ENCODE measurements at places on chromosomes 12 and 14.

- no peak for DNase-seq
Observed at GRCh38 chr14:80077262-80077661, 134.0 kb downstream of the DIO2 start.

DNA sequence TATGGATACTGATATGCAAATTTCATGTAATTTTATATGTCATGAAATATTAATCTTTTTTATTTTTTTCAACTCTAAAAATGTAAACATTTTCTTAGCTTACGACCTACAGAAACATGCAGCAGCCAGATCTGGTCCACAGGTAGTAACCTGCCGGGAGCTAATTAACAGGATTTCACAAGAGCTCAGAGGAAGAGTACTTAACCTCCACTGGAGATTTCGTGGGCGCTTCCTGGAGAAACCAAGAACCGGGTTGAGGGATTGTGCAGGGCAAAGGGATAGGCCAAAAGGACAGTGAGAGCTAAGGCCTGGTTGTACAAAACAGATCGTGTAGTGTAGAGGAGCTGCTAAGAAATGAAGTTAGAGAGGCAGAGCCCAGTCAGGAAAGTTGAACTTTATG, 315.7 kb downstream of the PAWR start:
- DNase-seq = no peak

GRCh38 chr14:101622251-101623076, 61.2 kb downstream of the DIO3 start:
- DNase-seq = no peak

DNA sequence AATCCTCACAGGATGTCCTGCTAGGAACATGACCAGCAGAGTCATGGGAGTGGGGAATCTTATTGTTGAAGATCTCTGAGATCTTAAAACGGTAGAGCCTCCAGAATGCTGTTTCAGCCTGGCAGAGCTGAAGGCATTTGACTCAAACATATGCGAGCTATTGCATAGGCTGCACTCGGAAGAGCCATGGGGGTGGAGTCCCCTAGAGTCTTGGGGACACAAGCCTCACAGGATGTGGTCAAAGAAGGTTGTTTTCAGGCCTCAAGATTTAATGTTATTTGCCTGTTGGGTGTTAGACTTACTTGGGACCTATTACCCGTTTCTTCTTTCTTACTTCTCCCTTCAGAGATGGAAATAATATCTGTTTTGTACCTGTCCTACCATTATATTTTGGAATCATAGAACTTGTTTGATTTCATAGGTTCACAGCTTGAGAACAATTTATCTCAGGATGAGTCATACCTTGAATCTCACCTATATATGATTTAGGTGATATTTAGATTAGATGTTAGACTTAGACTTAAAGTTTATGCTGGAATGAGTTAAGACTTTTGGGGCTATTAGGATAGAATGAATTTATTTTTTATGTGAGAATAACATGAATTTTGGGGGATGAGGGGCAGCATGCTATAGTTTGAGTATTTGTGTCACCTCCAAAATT, 172.2 kb upstream of the ATP2B1 start:
- DNase-seq = no peak

DNA sequence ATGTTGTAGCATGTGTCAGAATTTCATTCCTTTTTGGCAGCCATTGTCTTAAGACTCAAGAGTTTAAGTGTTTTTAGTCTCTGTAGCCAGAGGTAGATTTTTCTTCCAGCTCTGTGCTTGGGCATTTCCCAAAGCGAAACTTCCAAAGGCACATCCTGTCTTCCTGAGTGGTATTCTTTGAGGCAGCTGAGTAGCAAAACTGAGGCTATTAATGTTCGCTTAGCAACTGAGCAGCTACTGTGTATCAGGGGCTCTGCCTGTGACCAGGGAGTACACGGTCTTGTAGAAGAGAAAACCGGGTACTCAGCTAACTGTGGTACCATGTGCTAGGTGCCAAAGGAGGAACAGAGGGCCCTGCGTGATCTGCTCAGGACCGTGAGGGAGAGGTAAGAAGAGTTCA, 52.0 kb downstream of the ETV6 start:
- DNase-seq = no peak

GRCh38 chr14:75319021-75319420, 40.4 kb downstream of the FOS start:
- DNase-seq = no peak

- no peak for DNase-seq
Observed at GRCh38 chr12:132344601-132345000, 15.2 kb upstream of the GALNT9 start.

DNA sequence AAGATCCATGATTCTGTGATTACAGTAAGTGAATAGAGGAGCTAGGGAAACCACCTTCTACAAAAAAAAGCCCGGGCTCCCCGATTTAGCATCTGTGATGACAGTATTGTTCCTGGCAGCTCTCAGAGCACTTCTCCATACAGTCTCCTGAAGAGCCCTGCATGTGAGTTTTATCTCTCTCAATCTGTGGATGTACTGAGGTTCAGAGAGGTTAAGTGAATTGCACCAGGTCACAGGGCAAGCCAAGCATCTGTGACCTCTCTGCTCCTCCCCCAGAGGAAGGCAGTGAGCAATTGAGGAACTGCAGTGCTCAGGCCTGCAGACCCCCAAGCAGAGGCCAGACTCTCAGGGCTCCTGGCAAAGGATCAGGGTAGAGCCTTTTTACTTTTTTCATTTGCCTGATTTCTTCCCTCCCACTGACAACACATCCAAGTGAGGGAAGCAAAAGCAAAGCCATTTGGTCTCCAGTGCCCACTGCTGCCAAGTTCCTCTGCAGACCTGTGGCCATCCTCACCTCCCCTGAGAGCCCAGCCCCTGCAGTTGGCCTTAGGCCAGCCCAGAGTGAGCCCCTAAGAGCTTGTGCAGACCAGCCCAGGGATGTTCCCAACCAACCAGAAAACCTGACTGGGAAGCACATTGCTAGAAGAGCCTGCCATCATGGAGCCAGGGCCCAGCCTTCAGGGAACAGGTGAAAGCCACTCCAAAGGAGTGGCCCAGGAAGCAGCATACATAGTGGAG, 47.6 kb upstream of the PNMA1 start:
- no peak for DNase-seq

DNA sequence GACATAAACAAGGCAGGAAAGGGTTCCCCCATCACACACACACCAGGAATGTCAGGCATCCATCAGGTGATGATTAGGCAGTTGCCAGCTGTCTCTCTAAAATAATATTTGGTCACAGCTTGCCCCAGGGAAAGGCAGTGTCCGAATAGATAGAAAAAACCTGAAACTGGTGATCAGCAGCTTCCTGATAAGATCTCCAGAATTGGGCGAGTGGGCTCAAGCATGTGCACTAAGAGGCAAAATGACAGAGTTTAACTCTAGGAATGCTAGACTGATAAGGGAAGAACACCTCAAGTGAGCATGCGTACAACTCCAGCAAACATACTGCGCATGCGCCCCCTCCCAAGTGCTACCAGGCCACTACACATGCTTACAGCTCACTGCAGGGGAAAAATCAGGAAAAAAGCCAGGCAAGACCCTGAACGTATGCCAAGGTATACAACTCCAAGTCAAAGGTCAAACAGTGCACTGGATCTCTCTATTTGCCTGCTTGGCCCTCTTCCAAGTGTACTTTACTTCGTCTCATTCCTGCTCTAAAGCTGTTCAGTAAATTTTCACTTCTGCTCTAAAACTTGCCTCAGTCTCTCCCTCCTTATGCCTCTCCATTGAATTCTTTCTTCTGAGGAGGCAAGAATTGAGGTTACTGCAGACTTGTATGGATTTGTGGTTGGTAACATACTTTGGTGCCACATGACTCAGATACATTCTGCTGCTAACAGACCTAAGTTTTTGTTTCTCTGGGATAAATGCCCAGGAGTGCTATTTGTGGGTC, 73.5 kb upstream of the VASH1 start:
- DNase-seq = no peak

- no peak for DNase-seq
Observed at GRCh38 chr12:95593266-95593871, 42.1 kb upstream of the USP44 start.

- DNase-seq = no peak
Observed at GRCh38 chr14:90387206-90387760, 9.5 kb upstream of the CALM1 start.

GRCh38 chr12:44869503-44869902, 6.6 kb downstream of the NELL2 start:
- DNase-seq = no peak

DNA sequence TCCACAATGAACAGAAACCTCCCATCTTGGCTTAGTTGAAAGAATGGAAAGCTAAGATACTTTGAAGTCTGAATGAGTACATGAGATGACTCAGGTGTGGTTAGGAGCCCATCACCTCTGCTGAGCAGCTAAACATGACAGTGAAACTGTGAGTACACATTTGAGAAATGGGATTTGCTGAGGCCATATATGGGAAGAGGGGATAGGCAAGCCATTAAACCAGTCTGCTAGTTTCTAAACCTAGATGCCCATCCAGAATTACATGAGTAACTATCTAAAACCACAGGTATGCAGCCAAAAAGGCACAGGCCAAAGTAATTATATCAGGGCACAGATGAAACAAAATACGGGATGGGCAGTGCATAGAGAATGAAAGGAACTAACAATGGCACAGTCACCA, 41.2 kb downstream of the NKX2-1 start:
- DNase-seq = no peak

- DNase-seq = no peak
Observed at GRCh38 chr12:42582050-42582449, 7.5 kb downstream of the PRICKLE1 start.
